ENCODE measurements at places on chromosomes 3 and 15. TPM values are rescaled to one million over a fixed set of nuclear protein-coding genes. Genes with fewer than 3 reads are reported as not detected.

DNA sequence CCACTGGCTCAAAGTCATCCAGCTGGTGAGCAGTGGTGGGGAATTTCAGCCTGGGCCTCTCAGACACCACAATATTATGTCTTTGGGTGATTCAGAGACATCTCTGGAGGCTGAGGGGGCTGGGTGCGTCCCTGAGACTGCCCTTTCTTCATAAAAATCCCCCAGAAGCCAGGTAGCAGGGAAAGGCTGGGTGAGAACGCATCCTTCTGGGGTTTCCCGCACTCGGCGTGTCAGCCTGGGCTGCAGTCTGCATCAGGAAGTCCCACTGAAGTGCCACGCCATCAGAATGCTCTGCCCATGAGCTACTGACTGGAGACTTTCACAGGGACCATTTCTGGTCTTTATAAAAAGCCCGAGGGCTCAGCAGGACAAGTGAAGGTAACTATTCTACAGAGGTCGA, 148.8 kb upstream of the SLC6A11 start:
- DNase-seq = no peak
- H3K36me3 ChIP-seq = no peaks in the 10 kb centered on the region
- no peaks in the 10 kb centered on the region for H3K4me1 ChIP-seq

Gene FBXW12
- total RNA-seq = not detected

DNA sequence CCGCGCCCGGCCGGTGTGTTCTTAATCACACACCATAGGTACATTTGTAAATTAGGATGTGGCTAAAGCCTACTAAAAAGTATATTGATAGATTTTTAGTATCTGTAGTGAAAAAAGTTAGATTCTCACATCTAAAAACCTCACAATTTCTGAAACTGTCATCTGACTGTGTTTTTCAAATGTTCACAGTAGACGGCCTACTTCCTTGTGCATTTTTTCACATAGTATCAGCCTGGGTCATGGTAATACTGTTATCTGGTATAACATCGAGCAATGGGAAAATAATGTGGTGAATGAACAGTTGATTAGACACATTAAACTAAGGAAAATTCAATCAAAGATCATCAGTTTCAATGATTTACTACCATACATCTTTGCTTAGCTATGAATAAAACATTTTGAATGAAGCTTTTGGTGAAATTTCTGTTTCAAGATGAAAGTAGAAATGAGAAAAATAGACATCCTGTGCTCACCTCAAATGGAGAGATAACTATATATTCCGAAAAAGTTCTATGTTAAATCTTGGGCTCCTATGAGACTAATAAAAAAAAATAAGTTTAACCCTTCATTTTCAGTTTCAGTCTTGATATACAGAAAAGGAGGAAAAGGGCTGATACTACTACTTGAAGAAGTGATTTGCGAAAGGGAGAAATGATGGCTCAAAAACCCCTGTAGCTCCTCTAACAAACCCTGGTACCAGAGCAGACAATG, 262.7 kb downstream of the ZBTB20 start:
- H3K27me3 ChIP-seq = no peaks in the 10 kb centered on the region
- DNase-seq = peak; percentile 11
- H3K36me3 ChIP-seq = no peaks in the 10 kb centered on the region
- H3K27ac ChIP-seq = no peak overlapping the region

DNA sequence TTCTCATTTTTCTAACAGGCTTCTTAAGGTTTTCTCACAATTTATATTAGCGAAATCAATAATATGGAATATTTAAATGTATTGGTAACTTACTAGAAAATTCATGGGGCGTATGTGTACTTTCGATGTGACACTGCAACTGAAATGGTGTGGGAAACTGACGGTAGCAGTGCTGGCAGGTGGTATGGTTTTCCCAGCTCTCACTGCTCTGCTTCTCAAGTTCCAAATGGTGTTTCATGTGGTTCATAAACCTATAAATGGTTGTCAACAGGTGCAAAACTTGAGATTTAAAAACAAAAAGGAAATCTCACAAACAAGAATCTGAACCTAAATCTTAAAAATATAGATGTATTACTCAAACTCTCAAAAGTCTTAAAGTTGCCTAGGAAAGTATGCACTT, 54.7 kb downstream of the ZNF280D start:
- no peaks in the 10 kb centered on the region for H3K27me3 ChIP-seq
- no peaks in the 10 kb centered on the region for H3K4me1 ChIP-seq
- H3K36me3 ChIP-seq = no peaks in the 10 kb centered on the region
- no peak overlapping the region for H3K4me3 ChIP-seq

- H3K4me3 ChIP-seq = no peak overlapping the region
- H3K36me3 ChIP-seq = no peaks in the 10 kb centered on the region
- no peaks in the 10 kb centered on the region for H3K27me3 ChIP-seq
- no peaks in the 10 kb centered on the region for H3K4me1 ChIP-seq
- H3K27ac ChIP-seq = peak overlapping the region; percentile 39
Observed at GRCh38 chr3:58188921-58189451, 21.8 kb downstream of the DNASE1L3 start.

- H3K27me3 ChIP-seq = no peaks in the 10 kb centered on the region
- H3K36me3 ChIP-seq = no peaks in the 10 kb centered on the region
- no peak overlapping the region for H3K27ac ChIP-seq
- no peaks in the 10 kb centered on the region for H3K4me1 ChIP-seq
- H3K4me3 ChIP-seq = no peak overlapping the region
- peak; percentile 26 for DNase-seq
Observed at GRCh38 chr3:100782906-100783305, 73.6 kb downstream of the TFG start.

Gene FGD5
- total RNA-seq = 25.4 TPM

GRCh38 chr15:49315391-49315823, 107.6 kb upstream of the FGF7 start:
- H3K4me3 ChIP-seq = no peak overlapping the region
- H3K27me3 ChIP-seq = no peaks in the 10 kb centered on the region
- H3K36me3 ChIP-seq = no peaks in the 10 kb centered on the region
- DNase-seq = no peak

DNA sequence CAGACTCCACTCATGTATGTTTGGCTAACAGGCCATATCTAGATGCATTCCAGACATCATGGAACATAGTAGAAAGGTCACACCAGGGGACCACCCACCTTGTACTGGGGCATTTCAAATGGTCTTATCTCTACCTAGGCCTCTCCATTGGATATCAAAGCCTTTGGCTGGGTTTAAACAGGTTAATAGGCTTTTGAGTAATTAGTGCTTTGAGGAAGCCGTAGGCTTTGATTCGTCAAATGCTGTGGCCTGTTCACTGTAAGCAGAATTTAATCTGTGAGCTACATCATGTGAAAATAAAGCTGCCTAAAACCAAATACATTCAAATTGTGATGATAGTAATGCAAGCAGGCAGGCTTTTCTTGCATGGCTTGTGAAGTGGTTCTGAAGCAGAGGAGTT, 129.5 kb downstream of the ST8SIA2 start:
- no peak overlapping the region for H3K4me3 ChIP-seq
- H3K4me1 ChIP-seq = peaks cover 6% of the 10 kb centered on the region
- no peak for DNase-seq
- no peak overlapping the region for H3K27ac ChIP-seq

- no peak overlapping the region for H3K4me3 ChIP-seq
- H3K36me3 ChIP-seq = no peaks in the 10 kb centered on the region
- no peak overlapping the region for H3K27ac ChIP-seq
Observed at GRCh38 chr3:62830727-62831322, 44.4 kb downstream of the CADPS start.

Gene CCR4
- total RNA-seq = 0.87 TPM

DNA sequence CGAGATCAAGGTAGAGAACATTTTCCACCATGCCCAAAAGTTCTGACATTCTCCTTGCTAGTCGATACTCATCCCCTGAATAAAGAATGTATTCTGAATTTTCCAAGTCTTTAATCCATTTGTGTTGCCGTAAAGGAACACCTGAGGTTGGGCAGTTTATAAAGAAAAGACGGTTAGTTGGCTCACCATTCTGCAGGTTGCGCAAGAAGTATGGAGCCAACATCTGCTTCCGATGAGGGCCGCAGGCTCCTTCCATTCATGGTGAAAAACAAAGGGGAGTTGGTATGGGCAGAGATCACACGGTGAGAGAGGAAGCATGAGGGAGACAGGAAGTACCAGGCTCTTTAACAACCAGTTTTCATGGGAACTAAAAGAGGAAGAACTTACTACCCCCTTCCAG, 121.2 kb downstream of the DCLK3 start:
- H3K36me3 ChIP-seq = no peaks in the 10 kb centered on the region
- H3K27ac ChIP-seq = no peak overlapping the region

GRCh38 chr3:186646841-186647240, 6.6 kb downstream of the FETUB start:
- H3K27ac ChIP-seq = no peak overlapping the region
- H3K27me3 ChIP-seq = peaks cover 20% of the 10 kb centered on the region
- no peak for DNase-seq
- H3K4me3 ChIP-seq = no peak overlapping the region

Gene LRRN1
- total RNA-seq = 25.1 TPM

GRCh38 chr3:32132706-32133105, 26.3 kb downstream of the GPD1L start:
- H3K4me1 ChIP-seq = no peaks in the 10 kb centered on the region
- no peak for DNase-seq
- H3K27me3 ChIP-seq = no peaks in the 10 kb centered on the region
- H3K36me3 ChIP-seq = no peaks in the 10 kb centered on the region
- no peak overlapping the region for H3K27ac ChIP-seq

Gene GOLGA6D
- not detected for total RNA-seq

DNA sequence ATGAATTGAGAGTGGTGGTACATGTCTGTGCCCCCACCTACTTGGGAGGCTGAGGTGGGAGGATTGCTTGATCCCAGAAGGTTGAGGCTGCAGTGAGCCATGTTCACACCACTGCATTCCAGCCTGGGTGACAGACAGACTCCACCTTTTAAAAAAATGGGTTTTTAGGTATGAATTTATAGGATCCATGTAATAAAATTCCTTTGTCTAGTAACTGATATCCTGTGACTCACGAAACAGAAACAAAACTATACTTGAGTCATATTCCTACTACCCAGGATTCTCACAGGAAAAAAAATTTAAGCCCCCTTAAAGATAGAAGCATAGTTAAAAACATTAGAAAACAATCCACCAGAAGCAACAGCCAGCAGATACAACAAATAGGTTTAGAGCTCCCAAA, 10.0 kb upstream of the CRTC3 start:
- no peaks in the 10 kb centered on the region for H3K36me3 ChIP-seq
- no peak overlapping the region for H3K27ac ChIP-seq
- no peaks in the 10 kb centered on the region for H3K27me3 ChIP-seq
- H3K4me3 ChIP-seq = no peak overlapping the region
